ENCODE measurements at places on chromosomes 5 and 9.
A peak's percentile ranks its signal among the peaks of the same experiment; 100 is the strongest.

- DNase-seq: no peak
These were observed 784.6 kb upstream of the ZNF608 start for GRCh38 chr5:125530833-125531615.

DNA sequence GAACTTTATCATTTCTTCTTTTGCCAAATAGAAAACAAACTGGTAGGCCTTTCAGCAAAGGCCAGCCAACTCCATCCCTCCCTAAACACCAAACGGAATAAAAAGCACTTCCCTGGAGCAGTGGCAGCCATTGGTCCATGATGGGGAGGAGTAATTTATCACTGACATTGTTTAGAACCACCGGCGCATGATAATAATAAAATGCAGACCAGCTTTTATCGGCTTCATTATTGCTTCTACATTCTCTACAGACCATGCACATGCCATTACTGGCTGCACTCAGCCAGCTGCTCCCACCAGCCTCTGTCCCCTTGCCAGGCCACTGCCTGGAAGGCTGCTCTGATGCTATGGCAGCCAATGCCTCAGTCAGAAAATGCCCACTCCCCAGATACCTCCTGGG, 45.9 kb downstream of the ABCA1 start:
- DNase-seq: no peak

DNA sequence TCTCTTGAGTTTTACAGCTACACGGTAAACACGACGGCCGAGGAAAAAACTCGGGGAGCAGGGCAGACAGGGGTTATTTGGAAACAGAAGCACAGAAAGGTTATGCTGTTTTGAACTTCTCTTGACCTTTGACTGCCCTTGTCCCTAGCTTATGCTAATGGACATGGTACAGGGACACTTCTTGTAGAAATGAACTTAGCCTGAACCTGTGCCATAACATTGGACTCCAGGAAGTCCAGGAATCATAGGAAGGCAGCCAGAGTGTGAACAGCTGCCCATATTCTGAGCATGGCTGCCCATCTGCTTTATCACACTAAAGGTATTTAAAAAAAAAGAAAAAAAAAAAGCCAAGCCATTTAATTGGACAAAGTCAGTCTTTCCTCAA, 46.1 kb downstream of the NR6A1 start:
- DNase-seq: no peak

GRCh38 chr9:72322259-72322658, 42.7 kb downstream of the ZFAND5 start:
- DNase-seq: no peak

DNA sequence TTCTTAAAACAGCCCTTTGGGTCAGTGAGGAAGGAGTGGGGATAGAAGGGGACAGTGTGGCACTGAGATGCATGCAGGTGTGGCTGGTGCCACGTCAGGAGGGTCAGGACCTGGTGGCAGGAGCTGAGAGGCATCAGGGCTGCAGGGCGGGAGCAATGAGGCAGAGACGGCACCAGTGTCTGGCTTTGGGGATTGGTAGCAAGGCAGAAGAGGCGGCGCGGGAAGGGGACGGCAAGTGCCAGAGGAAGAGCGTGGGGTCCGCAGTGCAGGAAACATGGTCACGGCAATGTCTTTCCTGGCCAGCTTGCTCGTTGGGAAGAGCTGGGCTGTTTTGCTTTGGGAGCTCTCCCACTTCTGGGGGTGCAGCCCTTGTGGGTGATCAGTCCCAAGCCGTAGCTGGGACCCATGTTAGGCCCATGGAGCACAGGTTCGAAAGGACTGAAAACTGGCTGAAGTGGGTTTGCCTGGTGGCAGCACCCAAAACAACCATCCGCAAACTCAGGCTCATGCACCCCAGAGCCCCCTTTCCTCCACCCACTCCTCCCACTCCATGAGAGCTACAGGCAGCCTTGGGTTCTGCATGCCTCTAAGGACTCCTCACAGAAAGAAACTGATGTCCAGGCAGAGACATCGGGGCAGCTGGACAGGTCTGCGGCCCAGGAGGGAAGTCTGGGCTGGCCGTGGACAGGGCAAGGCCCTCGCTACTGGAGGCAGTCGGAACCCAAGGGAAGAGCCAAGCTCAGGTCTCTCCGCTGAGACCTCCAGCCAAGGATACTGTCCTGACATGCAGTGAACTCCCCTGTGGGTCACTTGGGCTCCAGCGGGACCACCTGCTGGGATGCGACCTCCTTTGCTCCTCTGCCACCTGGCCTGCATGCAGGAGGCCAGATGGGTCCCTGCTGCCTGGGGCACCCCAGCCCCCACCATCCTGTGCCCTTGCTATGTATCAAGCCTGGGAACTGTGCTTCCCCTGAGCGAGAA, 104.4 kb downstream of the ZNF354C start:
- peak; percentile 56 for DNase-seq

DNA sequence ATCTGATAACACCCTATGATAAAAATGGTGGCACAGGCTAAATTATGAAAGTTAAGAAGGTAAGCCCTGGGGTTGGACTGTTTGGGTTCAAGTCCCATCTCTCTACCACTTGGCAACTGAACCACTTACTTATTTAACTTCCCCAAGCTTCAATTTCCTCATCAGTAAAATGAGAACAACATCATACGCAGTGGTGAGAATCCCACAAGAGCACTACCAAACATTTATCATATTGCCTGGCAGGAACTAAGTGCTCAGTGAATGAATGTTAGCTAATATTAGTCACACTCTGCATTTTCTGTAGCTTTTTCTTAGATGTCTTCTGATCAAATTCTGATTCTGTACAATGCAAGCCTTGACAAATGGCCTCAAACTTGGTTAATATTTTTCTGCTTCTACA, 306.7 kb downstream of the EBF1 start:
- DNase-seq: no peak

DNA sequence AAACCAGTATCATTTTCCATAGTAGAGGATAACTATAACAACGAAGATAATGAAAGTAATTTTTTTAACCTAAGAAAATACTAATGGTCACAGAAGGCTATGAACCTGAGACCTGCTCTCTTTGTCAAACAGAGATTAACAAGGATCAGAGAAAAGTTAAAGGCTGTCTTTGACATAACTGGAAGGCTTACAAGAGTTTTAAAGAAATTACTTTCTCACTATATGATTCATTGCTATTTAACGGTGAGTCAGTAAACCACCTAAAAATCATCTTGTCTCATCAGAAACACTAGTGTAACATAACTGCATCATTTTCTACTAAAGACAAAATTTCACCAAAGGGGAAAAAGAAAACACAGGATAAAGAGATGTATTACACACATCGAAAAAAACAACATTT, 19.3 kb downstream of the MLANA start:
- no peak for DNase-seq

GRCh38 chr9:24416136-24416535, 129.6 kb downstream of the IZUMO3 start:
- no peak for DNase-seq

- DNase-seq: no peak
These were observed 143.2 kb downstream of the RMI1 start for GRCh38 chr9:84123648-84124406.
